GM23338 (cell line): ENCODE measurements at places on chromosomes 1 and 21.

DNA sequence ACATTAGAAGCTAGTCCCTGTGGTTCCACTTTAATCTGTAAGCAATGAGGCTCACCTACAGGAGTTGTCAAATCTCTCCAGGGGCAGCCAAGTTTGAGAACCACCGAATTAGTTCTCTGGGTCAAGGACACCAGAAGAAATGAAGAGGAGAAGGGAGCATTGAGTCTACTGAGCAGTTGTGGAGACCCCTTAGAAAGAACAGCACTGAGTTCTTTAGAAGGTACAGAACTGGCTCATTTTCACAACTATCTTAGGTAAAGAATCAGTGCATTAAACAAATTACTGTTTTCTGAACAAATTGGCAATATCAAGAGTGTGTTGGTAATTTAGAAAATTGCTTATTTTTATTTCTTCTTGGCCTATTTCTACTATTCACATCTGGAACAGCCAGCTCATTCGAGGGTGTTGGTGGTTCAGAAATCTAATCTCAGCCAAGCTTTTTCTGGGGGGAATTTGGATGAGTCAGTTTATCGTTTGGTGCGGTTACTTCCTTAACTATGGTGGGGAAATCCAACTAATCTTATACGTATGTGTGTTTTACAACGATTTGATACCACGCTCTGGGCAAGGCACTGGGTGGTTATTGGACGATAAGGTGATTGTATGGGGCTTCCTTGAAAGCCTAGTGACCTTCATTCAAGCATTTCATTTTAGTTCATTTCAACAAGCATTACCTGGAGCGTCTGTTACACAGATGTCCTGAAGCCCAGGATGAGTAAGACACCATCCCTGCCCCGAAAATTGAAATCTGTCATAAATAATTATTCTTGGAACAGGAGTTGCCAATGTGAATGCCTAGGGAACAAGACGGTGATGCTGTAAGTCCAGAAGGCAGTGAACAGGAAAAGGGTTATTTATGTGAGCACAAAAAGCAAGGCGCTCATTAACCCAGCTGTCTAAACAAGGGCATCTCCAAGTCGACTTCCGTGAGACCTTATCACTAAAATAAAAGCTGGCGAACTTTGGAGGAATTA, 52.0 kb upstream of the TMPRSS2 start:
- DNase-seq = no peak

DNA sequence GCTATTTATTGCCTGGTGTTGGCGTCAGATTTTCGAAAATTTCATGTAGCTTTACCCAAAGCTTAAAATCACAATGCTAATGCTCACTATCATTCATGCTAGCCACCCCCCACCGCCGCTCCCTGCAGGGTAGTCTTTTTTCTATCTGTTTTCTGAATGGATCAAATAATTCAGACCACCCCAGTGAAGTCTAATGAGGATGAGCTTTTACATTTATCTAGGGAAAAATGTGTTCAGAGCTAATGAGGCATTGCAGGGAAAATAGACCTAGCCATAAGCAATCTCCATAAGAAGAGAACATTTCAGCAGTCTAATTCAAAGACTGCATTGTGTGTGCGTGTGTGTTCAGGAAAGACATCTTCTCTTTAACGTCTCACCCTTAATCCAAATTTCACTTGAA, 533.0 kb upstream of the PRMT6 start:
- DNase-seq = peak; percentile 31

GRCh38 chr1:44500181-44501046, 95.4 kb downstream of the RNF220 start:
- DNase-seq = peak; percentile 91

- DNase-seq = no peak
These were observed 235.4 kb downstream of the PBX1 start for GRCh38 chr1:164794356-164794755.

DNA sequence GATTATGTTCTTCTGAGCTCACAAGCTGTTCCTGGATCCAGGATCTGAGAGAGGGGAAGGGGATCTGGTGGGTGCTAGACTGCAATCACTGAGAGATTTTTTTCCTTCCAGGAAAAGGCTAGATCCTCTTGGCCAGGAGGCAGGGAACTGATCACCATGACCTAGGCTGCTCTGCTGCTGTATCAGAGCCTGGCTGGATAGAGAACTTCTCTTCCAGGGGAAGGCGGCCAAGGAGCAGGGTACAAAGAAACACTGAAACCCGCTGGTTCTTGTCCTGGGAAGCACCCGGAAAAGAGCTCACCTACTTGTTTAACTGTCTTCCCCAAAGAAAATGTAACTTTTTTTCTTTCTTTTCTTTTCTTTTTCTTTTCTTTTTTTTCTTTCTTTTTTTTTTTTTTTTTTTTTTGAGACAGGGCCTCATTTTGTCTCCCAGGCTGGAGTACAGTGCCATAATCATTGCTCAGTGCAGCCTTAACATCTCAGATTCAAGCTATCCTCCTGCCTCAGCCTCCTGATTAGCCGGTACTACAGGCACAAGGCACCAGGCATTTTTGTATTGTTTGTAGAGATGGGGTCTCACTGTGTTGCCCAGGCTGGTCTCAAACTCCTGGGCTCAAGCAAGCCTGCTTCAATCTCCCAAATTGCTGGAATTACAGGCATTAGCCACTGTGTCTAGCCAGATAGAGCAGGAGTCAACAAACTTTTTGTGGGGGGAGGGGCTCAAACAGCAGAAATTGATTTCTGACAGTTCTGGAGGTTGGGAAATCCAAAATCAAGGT, 12.4 kb upstream of the RPS6KA1 start:
- DNase-seq = no peak
